Stimulated activated CD8-positive, alpha-beta memory T cell treated with anti-CD3 and anti-CD28 coated beads, Interleukin-4, amount 100 ng/mL, for 1 hour (primary cell): ENCODE measurements at places on chromosomes 16 and 17.
A peak's percentile ranks its signal among the peaks of the same experiment; 100 is the strongest.

- no peak for DNase-seq
These were observed 226.4 kb upstream of the PSMD7 start for GRCh38 chr16:74070237-74070636.

GRCh38 chr17:7606280-7606679, 8.4 kb downstream of the FXR2 start:
- no peak for DNase-seq

DNA sequence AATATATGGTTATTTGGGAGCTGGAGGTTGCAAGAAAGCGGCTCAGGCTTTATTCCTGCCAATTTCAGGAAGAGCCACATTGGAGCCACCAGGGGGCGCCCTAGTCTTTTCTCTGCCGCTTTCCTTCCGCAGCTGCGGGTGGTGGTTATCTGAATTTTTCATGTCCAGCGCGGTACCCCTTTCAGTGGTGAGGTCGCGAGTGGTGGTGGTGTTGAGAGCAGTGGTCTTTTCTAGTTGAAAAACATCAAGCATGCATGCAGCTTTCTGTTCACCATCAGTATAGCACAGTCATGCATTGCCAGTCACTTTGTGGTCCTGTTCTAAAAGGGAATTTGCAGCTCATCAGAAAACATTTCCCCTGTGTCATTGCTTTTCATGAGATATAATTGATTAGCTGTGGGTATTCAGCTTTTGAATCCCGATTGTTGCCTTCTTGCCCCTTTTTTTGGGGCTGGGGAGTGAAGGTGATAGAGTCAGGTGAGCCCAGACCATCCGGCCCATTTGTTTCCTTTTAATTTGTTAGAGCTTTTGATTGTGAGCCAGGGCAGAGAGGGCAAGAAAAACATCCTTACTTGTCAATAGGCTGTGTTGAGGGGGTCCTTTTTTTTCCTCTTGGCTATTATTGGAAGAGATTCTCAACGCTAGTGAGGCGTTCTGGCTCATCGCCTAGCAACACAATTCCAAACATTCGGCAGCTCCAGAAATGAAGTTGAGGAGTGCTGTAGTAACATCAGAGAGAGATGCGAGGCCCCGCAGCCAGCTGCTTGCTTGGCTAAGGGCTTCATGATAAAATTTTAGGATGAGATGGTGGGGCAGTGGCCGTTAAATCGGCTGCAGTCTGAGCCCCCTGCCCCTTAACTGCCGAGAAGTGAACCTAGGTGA, 119.0 kb downstream of the SNX29 start:
- DNase-seq = peak; percentile 42

DNA sequence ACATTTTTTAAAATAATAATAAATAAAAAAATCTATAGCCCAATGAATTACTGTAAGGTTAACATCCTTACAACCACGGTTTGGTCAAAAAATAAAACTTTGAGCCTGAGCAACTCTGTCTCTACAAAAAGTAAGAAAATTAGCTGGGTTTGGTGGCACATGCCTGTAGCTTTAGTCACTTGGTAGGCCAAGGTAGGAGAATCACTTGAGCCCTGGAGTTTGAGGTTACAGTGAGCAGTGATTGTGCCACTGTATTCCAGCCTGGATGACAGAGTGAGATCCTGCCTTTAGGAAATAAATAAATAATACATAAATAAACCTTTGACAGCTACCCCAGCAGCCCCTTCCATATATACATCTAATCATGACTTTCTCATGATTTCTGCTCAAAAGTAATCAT, 26.9 kb upstream of the PHAF1 start:
- no peak for DNase-seq

DNA sequence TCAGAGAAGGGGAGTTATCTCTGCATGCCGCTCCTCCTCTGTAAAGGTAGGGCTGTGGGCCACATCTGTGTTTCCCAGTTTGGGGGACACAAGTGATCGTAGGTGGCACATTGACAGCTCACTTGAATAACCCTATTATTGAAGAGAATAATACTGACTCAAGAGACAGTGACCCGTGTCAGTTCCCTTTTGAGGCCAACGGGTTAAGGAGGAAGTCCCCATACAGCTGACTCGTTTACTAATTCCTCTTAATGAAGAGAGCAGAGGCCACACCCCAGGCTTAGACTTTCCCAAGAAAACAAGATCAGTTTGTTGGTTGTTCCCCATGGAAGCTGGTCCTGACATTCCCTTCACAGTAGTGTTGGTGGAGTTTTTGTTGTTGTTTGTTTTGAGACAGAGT, 33.0 kb downstream of the IL4R start:
- DNase-seq = no peak

GRCh38 chr17:29149431-29150064, 30.6 kb downstream of the MYO18A start:
- DNase-seq = no peak

- no peak for DNase-seq
These were observed 78.1 kb downstream of the SEC14L1 start for GRCh38 chr17:77218902-77219301.
